ENCODE measurements at places on chromosomes 1 and 21.

DNA sequence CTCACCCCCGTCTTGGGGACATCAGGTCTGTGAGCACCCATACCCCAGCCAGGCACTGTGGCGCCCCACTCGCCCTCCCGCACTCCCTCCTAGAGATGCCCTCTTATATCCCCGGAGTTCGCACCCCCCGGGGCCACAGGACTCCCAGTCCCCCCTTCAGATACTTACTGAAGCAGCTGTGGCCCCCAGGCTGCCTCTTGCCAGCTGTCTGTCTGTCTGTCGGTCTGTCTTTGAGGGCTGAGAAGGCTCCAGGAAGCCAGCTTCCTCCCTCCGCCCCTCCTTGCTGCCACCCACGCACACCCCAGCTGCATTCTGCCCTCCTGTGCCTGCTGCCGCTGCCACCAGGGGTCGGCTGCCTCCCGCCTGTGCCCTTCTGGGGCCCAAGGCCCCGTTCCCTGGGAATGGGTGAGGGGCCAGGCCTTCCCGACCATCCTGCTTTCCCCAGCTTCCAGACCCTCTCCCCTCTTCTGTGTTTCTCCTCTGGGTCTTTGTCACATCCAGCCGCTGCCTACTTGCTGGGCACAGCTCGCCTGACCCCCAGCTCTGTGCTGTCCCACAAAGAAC lies at the start of gene PTPN7:
TSS of gene PTPN7 (minus strand) at position 226 of the 564 bp plus-strand sequence. CDS start 1,200 bp downstream, outside the sequence.
- peak; percentile 84 for DNase-seq

GRCh38 chr1:205971082-205971481 lies 27.8 kb upstream of the SLC26A9 start:
- no peak for DNase-seq

DNA sequence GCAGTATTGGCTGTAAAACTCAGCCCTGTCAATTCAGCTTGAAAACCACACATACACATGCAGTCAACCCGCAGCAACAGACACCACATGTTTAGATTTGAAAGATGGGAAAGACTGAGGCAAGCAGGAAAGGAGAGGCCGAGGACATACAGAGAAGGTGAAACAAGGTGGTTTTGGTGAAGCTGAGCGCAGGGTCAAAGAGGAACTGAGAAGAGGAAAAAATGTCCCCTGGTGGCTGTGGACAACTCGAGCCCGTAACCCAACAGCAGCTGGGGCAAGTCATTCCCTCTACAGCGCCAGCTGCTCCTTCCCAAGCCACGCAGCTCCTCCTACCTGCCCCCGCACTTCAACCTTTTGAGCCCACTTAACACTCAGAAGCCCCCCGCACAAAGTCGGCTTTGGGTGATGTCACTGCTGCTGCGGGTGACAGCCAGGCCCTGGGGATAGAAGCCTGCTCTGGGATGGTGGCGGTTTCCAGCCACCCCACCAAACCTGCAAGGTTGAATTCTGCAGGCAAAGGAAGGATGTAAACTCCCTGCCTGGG lies 63.0 kb downstream of the KCNN3 start:
- no peak for DNase-seq

DNA sequence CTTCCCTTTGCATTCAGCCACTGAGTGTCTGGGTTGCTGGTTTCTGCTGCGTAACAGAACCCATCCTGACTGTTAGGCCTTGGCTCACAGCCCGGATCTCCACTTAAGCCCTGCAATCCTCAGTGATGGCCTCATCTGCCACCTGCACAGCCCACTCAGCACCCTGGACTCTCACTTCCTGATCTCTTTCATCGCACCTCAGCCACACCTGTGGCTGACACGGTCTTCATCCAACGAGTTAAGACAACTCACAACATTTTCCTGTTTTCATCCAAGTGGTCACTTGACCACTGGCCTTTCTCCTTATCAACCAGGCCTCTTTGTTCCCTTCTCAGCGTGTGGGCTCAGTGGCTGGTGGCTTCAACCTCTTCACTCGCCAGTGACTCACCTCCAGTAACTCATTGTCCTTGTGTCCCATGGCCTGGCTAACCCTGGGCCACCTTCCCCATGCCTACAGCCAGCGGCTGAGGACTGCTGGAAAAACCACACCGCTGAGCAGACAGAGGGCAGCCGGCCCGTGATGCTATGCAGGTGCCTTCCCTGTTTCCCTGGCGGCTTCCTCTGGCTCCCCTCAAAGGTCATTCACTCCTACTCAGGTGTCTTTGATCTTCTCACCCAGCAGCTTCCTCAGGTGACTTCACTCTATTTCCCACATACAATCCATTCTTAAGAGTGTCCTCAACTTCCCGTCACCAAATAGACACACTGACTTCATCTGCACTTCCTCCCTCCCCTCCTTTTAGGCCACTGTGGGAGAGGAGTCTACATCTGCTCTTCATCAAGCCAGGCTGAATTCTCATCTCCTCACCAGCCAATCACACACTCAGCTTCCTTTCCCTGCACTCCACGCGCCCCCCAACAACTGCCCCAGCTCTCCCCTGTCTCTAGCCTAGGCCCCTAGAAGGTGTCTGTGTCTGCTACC lies 19.9 kb upstream of the EDN2 start:
- no peak for DNase-seq

DNA sequence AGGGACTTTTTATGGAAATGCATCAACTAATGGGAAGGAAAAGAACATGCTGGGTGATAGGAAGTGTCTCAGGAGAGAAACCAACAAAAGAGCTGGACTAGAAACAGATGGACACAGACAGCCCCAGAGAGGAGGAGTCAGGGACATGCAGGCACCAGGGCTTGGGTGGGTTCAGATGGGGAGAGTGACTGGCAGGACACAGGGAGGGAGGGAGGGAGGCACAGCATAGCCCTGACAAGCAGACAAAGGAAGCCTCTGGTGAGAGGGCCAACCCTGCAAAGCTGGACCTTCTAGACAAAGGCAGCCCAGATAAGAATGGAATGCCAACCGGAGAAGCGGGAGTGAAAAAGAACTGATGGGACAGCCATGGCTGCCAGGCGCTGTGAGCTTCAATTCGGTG lies 568.8 kb downstream of the AJAP1 start:
- DNase-seq: no peak

DNA sequence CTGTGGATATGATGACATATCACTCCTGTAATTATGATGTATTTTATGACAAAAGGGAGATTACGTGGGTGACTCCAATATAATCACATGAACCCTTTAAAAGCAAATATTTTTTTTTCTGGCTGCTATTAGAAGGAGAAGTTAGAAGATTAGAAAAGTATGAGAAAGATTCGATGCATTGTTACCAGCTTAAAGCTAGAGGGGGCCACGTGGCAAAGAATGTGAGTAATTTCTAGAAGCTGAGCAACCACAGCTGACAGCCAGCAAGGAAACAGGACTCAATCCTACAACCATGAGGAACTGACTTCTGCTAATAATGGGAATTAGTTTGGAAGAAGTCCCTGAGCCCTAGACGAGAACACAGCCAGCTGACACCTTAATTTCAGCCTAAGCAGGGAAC lies 56.3 kb upstream of the C1orf87 start:
- DNase-seq: no peak

DNA sequence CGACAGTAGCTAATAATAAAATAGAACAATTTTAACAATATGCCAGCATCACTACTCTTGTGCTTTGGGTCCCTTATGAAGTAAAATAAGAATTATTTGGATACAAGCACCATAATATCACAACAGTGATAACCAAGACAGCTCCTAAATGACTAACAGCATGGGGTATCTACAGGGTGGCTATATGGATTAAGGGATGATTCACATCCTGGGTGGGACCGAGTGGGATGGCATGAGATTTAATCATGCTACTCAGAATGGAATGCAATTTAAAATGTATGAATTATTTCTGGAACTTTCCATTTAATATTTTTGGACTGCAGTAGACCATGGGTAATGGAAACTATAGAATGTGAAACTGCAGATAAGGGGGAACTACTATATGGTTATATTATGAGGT lies 28.1 kb upstream of the B3GALNT2 start:
- DNase-seq: no peak

- DNase-seq: no peak
These were observed 499.8 kb downstream of the KIF26B start for GRCh38 chr1:245654460-245655050.

- DNase-seq: no peak
These were observed 59.4 kb downstream of the RUNX3 start for GRCh38 chr1:24870551-24871195.

DNA sequence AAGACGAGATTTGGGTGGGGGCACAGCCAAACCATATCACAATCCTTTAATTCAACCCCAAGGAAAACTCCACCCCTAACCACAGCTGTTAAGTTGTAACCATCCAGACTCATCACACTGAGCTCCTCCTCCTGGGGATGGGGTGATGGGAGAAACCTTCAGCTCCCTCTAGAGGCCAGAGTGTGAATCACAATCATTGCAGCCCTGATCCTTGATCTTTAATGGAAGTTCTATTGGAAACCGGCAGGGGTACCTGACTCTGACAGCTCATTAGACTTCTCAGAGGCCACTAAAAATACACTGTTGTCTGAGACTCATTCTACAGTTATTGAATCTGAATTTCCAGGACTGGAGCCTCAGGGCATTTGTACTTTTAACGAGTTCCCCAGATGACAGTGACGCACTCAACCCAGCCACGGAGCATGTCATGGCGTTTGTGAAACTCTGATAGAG lies 127.2 kb downstream of the IGSF21 start:
- DNase-seq: no peak

- DNase-seq: no peak
These were observed 33.1 kb downstream of the KCNJ15 start for GRCh38 chr21:38289705-38290485.

DNA sequence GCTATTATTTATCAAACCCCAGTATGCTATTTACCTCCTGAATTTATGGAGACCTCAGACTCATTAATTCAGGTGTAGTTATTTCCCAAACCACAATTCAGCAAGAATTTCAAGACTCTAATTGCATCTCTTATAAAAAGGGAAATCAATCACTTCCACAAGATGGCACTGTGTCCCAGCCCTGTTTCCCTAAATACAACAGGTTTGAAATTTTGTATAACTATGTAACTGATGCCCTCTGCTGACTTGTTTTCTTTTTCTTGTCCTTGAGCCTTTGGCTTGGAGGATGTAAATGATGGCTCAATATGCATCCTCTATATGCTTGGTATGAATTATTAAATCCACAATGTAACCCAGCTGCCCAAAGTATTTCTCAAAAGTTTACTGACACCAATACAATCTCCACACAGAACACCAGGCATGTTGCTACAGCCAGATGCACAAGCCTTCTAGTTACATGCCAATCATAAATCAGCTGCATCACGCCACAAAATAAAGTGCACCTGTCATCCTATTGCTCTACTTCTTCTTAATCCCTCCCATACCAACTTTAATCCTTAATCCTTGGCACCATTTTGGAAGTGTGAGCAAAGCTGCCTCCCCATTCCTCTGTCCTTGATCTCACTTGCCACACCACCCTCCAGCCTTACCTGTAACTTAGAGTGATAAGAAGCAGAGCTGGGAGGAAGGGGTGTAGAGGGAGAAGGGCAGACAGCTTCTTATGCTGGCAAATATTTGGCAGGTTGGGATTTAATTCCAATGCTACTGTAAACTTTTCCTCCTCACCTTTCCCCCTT lies 9.0 kb downstream of the C1orf105 start:
- DNase-seq: no peak

- DNase-seq: no peak
These were observed 8.7 kb upstream of the EYA3 start for GRCh38 chr1:28097100-28097472.

GRCh38 chr1:41978986-41979385 lies 60.3 kb upstream of the HIVEP3 start:
- no peak for DNase-seq

- no peak for DNase-seq
These were observed 6.0 kb upstream of the FCRL2 start for GRCh38 chr1:157782931-157783330.

- DNase-seq: no peak
These were observed 128.6 kb downstream of the ST6GALNAC3 start for GRCh38 chr1:76203127-76203526.

- no peak for DNase-seq
These were observed 22.0 kb downstream of the SUCO start for GRCh38 chr1:172554915-172555314.

DNA sequence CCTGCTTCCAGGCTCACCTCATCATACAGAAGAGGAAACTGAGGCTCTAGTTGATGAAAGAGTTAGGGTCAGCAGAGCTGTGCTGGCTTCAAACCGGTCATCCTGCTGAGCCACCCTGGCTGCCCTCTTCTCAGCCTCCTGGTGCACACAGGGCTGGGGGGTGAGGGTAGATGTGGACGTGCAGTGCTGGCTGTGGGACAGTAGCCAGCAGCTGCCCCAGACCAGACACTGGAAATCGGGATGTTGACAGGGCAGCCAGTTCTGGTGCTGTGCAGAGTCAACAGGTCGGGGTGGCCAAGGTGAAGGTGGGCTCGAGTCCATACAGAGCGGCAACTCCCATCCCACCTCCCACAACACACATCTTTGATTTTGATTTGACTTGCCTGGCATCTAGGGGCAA lies 1.5 kb upstream of the CLCNKA start:
- no peak for DNase-seq

GRCh38 chr1:227766015-227766634 lies 30.9 kb downstream of the SNAP47 start:
- DNase-seq: peak; percentile 61
